Bronchial epithelial cell (primary cell): ENCODE measurements at places on chromosomes 2 and 18.

DNA sequence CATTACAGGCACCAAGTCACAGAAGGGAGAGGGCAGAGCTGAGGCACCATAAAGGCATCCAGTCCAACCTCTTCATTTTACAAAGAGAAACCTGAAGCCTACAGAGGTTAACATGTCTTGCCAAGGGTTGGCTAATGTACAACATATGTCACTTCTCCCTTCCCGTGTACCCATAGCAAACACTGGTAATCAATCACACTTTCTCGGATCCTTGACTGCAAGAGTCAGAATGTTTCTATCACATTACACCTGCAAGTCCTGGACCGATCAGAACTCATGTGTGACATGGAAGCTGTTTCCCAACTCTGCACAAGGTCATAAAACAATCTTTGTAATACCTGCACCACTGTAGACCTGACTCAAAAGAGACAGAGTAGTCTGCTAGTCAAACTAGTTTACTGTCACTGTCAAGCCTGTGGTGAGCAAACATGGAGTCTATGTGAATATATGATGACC lies 6.0 kb downstream of the ANKRD44 start:
- no peak for DNase-seq

- peak; percentile 31 for DNase-seq
Measured at GRCh38 chr18:63823516-63824219, 48.5 kb downstream of the SERPINB7 start.

DNA sequence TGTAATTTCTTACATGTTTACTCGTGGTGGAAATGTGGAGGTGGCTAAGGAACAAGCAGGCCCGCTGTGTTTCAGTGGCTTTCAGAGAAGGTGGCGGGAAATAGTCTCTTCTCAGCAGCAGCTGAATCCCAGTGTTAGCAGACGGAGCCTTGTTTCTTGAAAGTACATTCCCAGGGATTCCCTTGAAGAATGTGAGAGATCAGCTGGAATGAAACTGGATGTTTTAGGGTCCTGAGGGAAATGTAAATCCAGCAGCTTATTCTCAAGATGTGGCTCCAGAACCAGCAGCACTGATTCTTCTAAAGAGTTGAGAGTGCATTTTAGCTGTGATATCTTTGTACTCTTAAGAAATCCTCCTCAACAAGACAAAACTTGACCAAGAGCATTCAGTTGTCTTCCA lies 59.1 kb downstream of the CDC42EP3 start:
- DNase-seq = no peak

DNA sequence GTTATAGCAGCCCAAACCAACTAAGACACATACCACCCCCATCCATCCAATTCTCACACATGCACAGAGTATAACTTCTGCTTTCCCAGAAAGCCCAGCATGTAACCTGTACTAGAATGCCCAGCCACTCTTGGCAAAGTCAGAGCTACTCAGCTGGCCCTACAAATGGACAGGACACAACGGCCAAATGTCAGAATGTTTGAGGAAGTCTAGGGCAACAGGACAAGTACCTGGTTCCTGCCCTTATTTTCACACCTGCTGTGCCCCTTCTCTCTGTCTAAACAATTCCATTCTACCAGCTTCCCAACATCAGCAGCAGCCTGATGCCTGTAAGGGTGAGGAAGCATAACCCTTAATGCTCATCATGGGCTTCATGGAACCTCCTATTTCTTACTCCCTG lies 15.1 kb upstream of the BZW1 start:
- DNase-seq = no peak

DNA sequence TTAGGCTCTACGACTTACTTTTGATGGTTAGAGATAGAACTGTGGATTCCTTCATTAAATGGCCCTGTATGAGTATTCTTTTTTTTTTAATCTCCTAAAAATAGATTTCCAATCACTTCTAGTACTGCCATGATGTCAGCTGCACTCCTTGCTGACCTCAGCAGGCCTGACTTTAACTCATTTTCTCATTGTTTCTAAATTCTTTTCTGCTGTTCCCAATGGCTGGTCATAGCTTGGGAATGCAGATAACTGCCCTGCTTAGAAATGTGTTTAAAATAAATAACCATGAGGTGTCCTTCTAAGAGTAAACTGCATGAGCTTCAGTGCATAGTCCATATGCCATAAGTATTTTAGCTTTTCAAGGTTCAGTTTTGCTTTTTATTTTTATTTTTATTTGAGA lies 15.7 kb downstream of the CCDC85A start:
- DNase-seq = peak; percentile 8

DNA sequence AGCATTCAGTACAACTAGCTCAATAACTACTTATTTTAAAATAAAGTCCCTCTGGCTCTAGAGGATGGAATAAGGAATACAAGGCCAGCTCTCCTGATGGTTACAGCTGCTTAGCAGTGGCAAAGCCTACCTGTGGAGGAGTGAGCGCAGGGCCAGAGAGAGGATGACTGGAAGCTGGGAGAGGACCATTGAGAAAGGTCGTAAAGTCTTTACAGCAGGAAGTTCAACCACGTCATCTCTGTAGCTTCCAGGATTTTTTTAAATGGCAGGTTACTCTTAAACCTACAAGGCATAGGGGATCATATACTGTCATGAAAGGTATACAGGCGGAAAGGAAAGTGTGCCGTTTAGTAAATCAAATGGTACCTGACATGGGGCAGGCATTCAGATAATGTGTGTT lies 26.3 kb downstream of the ANXA4 start:
- no peak for DNase-seq

DNA sequence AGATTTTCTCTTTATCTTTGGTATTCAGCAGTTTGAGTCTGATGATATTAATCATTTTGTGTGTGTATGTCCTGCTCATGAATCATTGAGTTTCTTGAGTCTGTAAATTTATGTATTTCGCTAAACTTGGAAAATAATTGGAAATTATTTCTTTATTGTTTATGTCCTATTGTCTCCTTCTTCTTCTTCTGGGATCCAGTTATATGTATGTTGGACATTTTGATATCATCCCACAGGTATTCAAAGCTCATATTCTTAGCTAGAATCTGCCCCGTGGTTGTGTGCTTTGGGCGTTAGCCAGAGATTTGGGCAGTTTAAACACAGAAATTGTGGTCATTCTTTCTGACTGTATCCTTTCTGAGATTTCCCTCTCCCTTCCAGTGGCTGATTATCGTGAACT lies 243.0 kb upstream of the SPRED2 start:
- DNase-seq = no peak

DNA sequence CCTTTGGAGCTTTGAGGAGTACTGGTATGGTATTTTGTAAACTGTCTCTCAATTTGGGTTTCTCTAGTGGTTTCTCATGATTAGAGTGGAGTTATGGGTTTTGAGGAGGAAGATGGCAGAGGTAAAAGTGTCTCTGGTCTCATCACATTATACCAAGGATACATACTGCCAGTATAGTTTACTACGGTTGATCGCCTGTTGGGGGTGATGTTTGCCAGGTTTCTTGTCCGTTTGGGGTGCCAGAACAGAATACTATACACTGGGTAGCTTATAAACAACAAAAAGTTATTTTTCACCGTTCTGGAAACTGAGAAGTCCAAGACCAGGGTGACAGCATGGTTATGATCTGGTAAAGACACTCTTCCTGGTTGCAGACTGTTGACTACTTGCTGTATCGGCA lies 293.7 kb downstream of the NYAP2 start:
- no peak for DNase-seq

DNA sequence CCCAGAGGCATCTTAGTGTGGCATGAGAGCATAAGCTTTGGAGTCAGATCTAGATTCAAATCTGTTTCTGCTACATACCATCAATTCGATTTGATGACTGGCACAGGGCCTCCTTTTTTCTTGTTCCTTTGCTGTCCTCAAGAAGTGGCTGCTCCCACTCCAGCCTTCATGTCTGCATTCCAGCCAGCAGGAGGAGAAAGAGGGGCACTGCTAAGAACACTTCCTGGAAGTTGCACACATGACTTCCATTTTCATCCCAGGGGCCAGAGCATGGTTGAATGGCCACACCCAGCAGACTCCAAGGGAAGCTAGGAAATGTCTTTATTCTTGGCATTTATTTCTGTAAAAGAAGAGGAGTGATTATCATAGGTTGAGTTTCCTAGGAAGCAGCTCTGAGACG lies 50.4 kb downstream of the EML6 start:
- no peak for DNase-seq

- no peak for DNase-seq
Measured at GRCh38 chr2:241000831-241001321, 2.5 kb downstream of the SNED1 start.

- peak; percentile 8 for DNase-seq
Measured at GRCh38 chr18:79200546-79201268, 131.5 kb downstream of the ATP9B start.

- no peak for DNase-seq
Measured at GRCh38 chr2:44580875-44581515, 219.2 kb downstream of the CAMKMT start.
